ENCODE measurements at places on chromosomes 7 and 10. TPM values are rescaled to one million over a fixed set of nuclear protein-coding genes. Genes with fewer than 3 reads are reported as not detected.

- DNase-seq, result no peak
- peak overlapping the region; percentile 14 for H3K4me3 ChIP-seq
- no peaks in the 10 kb centered on the region for H3K4me1 ChIP-seq
- no peaks in the 10 kb centered on the region for H3K27me3 ChIP-seq
- H3K27ac ChIP-seq, result no peak overlapping the region
Observed at GRCh38 chr10:86942441-86943315, 14.7 kb downstream of the MMRN2 start.

- H3K4me1 ChIP-seq, result peaks cover 23% of the 10 kb centered on the region
- DNase-seq, result no peak
- no peak overlapping the region for H3K4me3 ChIP-seq
- H3K27me3 ChIP-seq, result peaks cover 78% of the 10 kb centered on the region
- no peak overlapping the region for H3K27ac ChIP-seq
Observed at GRCh38 chr7:127250312-127251035, 2.3 kb downstream of the GRM8 start.

GRCh38 chr7:42877862-42878261 lies 34.0 kb downstream of the C7orf25 start:
- no peaks in the 10 kb centered on the region for H3K4me1 ChIP-seq
- H3K27ac ChIP-seq, result no peak overlapping the region
- DNase-seq, result no peak
- no peaks in the 10 kb centered on the region for H3K36me3 ChIP-seq

GRCh38 chr10:113226399-113226798 lies 276.4 kb downstream of the TCF7L2 start:
- no peak overlapping the region for H3K4me3 ChIP-seq
- no peaks in the 10 kb centered on the region for H3K36me3 ChIP-seq
- no peak for DNase-seq

DNA sequence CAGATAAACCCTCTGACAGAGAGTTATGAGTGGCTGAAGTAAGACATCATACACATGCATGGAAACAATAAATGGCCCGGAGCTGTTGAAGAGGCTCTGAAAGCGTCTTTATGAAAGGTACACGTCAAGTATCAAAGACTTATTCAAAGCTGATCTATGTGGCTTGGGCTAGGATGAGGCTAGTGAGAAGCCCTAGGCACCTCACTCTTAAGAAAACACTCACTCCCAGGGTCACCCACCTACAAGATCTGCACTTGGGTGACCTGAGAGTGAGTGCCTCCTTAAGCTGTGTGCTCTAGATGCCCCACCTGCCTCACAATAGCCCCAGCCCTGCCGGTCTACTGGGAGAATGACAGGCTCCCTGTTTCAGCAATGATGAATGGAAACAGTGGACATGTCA lies 1.1 kb upstream of the GIMAP1 start:
- peaks cover 42% of the 10 kb centered on the region for H3K4me1 ChIP-seq
- no peak overlapping the region for H3K4me3 ChIP-seq
- no peak for DNase-seq
- no peaks in the 10 kb centered on the region for H3K36me3 ChIP-seq
- no peaks in the 10 kb centered on the region for H3K27me3 ChIP-seq

The ALOX5 gene
- 5.8 TPM for total RNA-seq

DNA sequence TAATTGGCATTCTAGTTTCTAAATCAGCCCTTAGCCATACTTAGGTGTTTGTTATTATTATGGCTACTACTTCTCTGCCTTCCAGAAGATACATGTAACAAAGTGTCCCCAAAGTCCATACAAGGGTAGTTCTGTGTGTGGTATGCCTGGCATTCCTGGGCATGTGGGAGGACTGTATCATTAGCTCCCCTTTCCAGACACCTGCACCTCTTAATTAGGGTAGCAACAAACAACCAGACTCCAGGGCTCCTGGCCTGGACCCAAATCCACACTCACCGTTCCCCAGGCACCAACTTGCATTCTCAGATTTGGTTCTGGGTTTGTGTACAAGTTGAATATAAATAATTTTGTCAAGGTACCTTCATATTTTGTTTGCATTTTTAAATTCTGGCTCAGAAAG lies 15.5 kb upstream of the CALD1 start:
- H3K36me3 ChIP-seq, result no peaks in the 10 kb centered on the region
- H3K4me1 ChIP-seq, result peaks cover 20% of the 10 kb centered on the region
- H3K4me3 ChIP-seq, result no peak overlapping the region
- no peak overlapping the region for H3K27ac ChIP-seq
- no peak for DNase-seq

DNA sequence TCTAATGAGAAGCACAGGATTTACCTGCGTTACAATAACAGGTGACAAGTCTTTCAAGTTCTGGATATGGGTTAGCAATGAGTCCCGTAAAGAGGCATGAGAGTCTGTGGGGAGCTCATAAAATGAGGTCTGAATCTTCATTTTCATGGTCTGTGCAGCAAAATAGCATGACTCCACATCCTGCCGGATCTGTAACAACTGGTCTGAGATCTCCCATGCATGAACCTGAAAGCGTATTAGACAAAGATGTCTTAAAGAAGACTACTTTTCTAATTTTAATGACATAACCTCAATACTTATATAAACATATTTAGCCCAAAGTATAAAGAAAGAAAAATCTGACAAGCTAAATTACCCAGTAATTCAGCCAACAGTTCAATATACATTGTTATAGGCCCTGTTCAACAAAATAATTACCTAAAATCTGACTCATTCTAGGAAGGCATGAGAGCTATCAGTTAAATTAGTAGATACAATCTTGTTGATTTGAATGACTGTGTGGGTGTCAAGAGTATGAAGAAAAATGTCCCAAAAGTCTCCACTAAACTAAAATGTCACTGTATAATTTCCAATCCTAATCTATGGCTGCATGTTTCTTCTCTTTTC lies 36.9 kb downstream of the TNPO3 start:
- H3K27me3 ChIP-seq, result no peaks in the 10 kb centered on the region
- H3K4me1 ChIP-seq, result no peaks in the 10 kb centered on the region
- peaks cover 13% of the 10 kb centered on the region for H3K36me3 ChIP-seq
- no peak for DNase-seq

The HERC4 gene
- 29.3 TPM for total RNA-seq

The FXYD4 gene
- total RNA-seq, result not detected

GRCh38 chr7:41185851-41186250 lies 517.0 kb downstream of the INHBA start:
- no peaks in the 10 kb centered on the region for H3K27me3 ChIP-seq
- H3K27ac ChIP-seq, result no peak overlapping the region
- no peak overlapping the region for H3K4me3 ChIP-seq
- no peak for DNase-seq
- H3K4me1 ChIP-seq, result no peaks in the 10 kb centered on the region

DNA sequence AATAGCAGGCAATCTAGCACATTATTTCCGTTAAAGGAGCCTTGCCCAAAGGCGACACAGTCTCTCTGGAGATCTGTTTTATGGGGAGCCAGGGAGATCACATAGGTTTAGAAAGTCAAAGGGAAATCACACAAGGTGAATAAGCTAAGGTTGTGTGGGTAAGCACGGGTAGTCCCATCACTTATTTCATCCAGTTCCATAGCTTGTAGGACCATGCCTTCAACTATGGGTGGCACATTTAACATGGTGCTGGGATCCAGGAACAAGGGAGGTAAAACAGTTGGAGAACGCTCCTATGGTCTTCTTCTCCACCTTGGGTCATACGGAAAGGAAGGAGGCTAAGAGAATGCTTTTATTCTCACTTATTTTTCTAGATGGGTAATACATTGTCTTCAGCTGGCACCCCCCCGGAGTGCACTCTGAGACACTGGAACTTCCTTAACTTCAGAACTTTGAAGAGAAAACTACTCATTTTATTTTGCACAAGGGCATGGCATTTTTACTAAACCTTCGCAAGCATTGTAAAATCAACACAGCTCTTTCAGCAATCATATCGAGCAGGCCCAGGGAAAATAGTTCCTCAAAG lies 435.4 kb downstream of the KIF20B start:
- H3K36me3 ChIP-seq, result no peaks in the 10 kb centered on the region
- no peak overlapping the region for H3K4me3 ChIP-seq
- no peak for DNase-seq

The CACNA2D1 gene
- total RNA-seq, result 55.5 TPM

DNA sequence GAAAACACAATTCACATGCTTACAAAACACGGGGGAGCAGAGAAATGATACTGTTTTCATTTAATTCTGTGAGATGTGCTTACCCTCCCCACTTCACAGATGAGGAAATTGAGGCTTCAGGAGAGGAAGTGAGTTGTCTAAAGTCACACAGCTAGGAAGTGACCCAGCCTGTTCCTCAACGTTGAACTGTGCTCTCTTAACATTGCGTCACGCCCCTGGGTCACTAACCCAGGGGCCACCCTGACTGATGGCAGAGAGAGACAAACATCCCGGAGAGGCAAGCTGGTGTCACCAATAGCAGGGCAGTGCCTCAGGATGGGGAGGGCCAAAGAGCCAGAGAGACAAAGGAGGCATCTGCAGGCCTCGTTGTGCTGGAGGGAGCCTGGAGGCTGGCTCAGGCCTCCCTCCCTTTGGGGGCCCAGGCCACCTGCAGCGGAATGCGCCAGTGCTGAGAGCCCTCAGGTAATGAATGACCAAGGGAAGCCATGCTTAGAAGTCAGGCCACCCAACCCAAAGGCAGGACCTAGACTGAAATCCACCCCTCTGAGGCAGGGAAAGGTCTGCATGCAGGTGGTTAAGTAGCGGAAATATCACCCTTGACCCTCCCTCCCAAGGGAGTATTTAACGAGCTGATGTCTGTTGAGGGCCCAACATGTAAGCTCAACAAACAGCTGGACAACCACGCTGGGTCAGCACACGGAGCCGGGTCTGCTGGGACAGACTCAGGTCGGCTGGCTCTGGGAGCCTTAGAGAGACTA lies 81.3 kb downstream of the C10orf105 start:
- no peaks in the 10 kb centered on the region for H3K27me3 ChIP-seq
- no peaks in the 10 kb centered on the region for H3K36me3 ChIP-seq
- no peak overlapping the region for H3K4me3 ChIP-seq

DNA sequence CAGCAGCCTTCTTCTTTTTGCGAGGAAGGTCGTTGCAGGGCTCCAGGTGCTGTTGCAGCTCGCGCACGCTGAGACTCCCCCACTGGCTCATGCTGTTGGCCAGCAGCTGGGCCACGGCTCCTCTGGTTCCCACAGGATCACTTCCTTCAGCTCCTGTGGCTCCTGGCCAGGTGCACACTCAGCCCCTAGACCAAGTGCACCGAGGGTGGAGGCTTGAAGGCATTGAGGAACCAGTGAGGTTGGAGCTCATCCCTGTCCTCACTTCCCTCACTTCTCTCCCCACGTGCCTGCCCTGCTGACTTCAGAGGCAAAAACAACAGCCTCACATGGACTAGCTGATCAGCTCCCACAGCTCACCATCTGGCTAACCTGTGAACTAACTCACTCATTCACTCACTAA lies 46.2 kb upstream of the ADRB1 start:
- no peaks in the 10 kb centered on the region for H3K4me1 ChIP-seq
- H3K36me3 ChIP-seq, result no peaks in the 10 kb centered on the region
- no peaks in the 10 kb centered on the region for H3K27me3 ChIP-seq
- peak; percentile 29 for DNase-seq
- no peak overlapping the region for H3K4me3 ChIP-seq
- no peak overlapping the region for H3K27ac ChIP-seq

The TFPI2 gene
- total RNA-seq, result 0.92 TPM

GRCh38 chr10:86663576-86664339 lies 4.6 kb upstream of the LDB3 start:
- peak overlapping the region; percentile 90 for H3K27ac ChIP-seq
- H3K36me3 ChIP-seq, result no peaks in the 10 kb centered on the region
- DNase-seq, result peak; percentile 31
- H3K27me3 ChIP-seq, result no peaks in the 10 kb centered on the region
- H3K4me3 ChIP-seq, result no peak overlapping the region

DNA sequence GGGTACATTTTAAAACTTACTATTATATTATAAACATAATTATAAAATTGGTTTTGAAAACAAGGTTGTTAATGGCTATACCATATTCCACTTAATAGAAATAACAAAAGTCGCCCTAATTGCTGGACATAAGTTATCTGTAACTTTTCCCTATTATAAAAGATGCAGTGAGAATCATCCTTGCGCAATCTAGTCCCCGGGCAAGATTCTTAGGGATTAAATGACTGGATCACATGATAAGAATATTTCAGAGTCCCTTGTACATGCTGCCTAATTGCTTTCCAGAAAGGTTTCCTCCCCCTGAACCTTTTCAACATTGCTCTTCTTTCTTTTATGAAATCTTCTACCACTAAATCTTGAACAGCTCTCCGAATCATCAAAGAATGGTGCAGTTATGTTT lies 479.8 kb upstream of the MKI67 start:
- no peak overlapping the region for H3K27ac ChIP-seq
- no peak for DNase-seq
- no peaks in the 10 kb centered on the region for H3K27me3 ChIP-seq
- H3K4me3 ChIP-seq, result no peak overlapping the region

GRCh38 chr10:22442063-22442462 lies 96.8 kb downstream of the SPAG6 start:
- peaks cover 7% of the 10 kb centered on the region for H3K27me3 ChIP-seq
- H3K4me1 ChIP-seq, result peaks cover 8% of the 10 kb centered on the region
- DNase-seq, result no peak
- no peaks in the 10 kb centered on the region for H3K36me3 ChIP-seq

DNA sequence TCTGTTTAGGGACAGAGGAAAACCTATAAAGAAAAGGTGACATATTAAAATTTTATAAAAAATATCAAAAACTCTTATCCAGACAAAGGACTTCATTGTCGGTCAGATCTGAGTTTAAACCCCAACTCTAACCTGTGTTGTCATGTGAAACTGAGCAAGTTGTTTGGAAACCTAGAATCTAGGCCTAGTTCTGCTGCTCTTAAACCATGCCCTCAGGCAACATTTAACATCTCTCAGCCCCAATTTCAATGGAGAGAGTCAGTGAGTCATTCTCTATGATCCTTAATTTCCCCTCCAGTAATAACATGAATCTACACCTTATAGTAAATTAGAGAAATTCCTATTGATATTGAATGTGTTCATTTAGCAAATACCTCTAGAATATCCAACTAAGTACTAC lies 192.3 kb downstream of the IMMP2L start:
- no peak overlapping the region for H3K4me3 ChIP-seq
- DNase-seq, result no peak
- no peaks in the 10 kb centered on the region for H3K36me3 ChIP-seq
- no peaks in the 10 kb centered on the region for H3K27me3 ChIP-seq
- no peaks in the 10 kb centered on the region for H3K4me1 ChIP-seq

DNA sequence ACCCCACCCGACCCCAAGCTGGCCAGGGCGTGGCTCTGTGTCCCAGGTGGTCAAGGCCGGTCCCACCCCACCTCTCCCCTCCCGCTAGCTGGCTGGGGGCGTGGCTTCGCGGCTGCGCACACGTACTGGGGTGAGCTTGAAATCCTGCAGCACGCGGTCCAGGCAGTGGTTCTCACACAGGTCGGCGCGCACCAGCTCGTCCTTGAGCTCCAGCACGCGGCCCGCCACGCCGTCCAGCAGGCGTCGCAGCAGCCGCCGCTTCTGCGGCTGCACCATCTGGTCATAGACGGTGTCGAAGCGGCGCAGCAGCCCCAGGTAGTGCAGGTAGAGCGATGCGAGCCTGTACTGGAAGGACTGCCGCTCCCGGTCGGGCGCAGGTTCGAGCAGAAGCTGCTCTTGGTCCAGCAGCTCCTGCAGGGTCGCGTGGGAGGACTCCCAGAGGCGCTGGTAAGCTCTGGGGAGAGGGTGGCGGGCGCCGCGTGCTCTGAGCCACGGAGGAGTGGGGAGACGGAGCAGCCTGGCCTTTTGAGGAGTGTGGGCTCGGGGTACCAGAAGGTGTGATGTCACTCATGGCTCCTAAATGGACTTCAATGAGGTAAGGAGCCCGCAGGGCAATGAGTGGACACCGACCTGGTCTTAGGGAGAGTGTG lies 5.8 kb downstream of the H2BK1 start:
- no peaks in the 10 kb centered on the region for H3K4me1 ChIP-seq
- DNase-seq, result no peak
- no peaks in the 10 kb centered on the region for H3K36me3 ChIP-seq
- no peak overlapping the region for H3K4me3 ChIP-seq

The ZNF736 gene
- 9.0 TPM for total RNA-seq
